Stimulated activated CD8-positive, alpha-beta memory T cell treated with anti-CD3 and anti-CD28 coated beads, Interleukin-12 subunit alpha, Interleukin-12 subunit beta, amount 100 ng/mL, for 1 hour (primary cell): ENCODE measurements at places on chromosomes 4 and X.

GRCh38 chr4:170242471-170242870 lies 152.7 kb upstream of the AADAT start:
- no peak for DNase-seq

DNA sequence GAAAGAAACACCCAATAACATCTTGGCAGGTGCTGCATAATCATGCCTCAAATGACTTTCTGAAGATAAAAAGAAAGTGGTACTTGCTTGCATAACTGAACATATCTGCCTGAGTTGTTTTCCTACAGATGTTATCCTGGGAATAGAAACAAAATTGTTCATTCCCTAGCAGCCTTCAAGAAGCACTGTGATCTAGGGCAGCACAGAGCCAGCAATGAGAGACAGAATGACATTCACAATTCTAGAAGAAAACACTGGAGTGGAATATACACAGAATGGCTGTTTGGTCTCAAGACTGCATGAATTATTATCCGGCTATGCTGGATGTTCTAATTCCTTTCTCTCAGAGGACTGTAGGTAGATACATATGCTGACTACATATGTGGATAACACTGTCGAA lies 790.9 kb downstream of the PDHA2 start:
- DNase-seq = no peak

GRCh38 chrX:39952989-39953388 lies 144.8 kb downstream of the BCOR start:
- no peak for DNase-seq

DNA sequence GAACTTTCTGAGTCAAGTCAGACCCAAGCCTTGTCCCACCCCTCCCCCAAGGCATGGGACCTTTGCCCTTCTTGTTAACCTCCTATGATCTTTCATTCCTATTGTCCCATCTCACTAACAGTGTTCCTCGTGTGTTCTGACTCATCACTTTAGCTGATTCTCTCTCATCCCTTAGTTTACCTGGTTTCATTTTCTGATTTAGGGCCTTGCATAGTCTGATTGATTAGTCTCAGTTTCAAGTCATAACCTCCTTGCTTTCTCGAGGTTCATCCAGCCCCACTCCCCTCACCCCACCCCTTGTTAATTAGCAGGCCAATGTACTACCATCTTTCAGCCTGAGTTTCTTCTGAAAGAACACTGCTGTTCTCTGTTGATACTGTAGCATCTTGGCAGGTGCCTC lies 517.4 kb downstream of the RPA4 start:
- DNase-seq = no peak

DNA sequence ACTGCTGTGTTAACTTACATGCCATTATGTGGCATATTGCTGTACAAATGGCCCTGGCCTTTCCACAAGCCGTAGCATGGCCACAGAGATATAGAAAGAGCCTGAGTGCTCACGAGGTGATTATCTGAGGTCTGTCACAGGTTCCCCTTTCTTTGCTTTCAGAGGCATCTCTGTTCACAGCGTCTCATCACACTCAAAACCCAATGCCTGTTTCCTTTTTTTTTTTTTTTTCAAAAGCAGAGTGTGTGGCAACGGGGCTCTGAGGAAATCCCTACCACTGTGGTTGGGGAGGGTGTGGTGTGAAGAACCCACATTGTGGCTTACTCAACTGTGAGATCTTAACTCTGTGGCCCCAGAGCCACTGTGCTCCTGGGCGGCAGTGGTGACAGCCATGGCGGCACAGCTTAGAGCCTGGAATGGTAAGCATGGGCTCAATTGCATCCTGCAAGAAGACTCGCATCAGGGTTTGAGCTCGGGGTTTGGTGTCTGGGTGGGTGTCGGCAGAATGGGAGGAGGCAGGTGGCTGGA lies 30.8 kb downstream of the RTL5 start:
- peak; percentile 42 for DNase-seq

DNA sequence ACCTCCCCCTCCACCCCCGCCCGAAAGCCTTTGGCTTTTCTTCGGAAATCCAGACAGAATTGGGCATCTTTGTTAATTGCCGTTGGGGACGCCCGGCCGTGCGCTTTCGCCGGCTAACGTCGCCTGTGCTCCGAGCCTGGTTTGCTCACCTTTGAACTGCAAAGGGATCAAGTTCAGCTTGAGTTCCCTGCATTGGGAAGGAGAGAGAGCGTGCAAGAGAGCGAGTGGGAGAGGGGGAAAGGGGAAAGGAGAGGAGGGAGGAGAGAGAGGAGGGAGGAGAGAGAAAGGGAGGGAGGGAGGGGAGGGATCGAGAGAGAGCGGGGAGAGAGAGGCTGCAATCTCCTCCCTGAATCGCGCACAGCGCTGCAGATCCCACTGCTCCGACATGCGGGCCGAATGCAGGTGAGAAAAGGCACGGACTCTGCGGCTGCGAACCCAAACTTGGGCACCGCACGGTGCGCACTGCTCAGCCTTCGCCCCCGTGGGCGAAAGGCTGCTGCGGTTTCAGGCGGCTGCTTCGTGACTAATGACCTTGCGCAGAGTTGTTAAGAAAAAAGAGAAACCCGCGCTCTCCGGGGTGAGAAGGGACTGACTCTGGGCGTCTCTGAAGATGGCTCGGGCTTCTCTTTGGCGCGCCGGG lies at the start of gene PCDH7:
Gene PCDH7, plus strand, starts transcription at position 349 of the 640 bp plus-strand sequence. CDS start 1,054 bp downstream, outside the sequence.
- DNase-seq = no peak

DNA sequence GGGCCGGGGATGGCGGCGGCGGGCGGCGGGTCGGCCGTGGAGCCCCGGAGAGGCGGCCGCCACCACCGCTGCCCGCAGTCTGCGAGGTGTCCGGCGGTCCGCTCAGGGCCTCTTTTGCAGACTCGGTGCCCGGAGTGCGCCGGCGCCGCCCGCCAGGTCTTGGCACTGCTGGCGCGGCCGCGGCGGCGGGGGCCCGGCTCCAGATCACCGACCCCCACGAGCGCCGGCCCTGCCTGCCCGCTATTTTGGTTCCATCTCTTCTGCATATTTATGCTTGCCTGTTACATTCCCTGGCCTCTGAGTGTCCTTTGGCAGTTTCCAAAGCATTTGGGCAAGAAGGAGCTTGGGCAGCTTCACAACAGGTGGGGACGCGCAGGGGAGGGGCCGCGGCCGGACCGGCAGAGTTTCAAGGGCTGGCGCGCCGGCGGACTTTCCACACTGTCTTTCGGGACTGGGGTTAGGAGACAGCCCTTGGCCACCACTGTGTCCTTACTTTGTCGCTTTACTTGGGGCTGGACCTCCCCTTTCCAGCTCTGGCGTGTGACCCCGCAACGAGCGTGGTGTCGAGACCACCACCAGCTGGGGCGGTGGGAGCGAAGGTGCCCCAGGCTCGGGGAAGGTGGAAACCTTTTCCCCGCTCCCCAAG lies 668 bp upstream of the TAPT1 start:
- DNase-seq = no peak

GRCh38 chr4:81565142-81565870 lies 93.6 kb upstream of the RASGEF1B start:
- no peak for DNase-seq

- no peak for DNase-seq
Measured at GRCh38 chr4:40515398-40516293, 114.0 kb downstream of the RBM47 start.

GRCh38 chr4:185654311-185654710 lies 119.0 kb upstream of the PDLIM3 start:
- no peak for DNase-seq

- no peak for DNase-seq
Measured at GRCh38 chr4:177517862-177518261, 75.6 kb upstream of the AGA start.

DNA sequence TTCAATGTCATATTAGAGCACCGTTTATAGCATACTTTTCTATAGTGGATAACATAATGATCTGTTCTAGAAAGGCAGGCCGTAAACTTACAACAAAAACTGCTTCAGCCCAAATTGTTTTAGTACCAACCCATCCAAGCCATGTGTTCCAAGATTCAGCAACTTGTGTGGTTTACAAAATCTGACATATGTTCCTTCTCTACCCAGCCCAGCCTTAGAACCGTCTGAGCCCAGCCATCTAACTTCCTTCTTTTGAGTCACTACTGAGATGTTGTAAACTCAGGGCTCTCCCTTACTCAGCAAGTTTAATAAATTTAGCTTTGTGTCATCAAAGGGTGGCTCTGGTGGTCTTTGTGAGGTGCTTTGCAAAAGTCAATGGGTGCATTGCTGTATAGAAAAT lies 32.4 kb upstream of the REPS2 start:
- DNase-seq = no peak

DNA sequence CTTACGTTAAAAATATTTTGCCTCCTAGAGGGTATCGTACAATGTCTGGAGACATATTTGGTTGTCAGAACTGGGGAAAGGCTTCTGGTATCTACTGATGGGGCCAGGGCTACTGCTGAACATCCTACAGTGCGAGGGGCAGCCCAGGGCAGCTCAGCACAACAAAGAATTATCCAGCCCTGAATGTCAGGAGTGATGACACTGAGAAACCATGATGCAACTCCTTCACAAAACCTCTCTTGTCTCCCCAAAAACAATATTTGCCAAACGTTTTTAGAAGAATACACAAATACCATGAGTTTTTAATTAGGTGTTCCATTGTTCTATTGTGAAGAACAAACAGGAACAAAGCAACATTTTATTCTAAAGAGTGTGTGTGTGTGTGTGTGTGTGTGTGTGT lies 43.4 kb upstream of the CLNK start:
- no peak for DNase-seq

DNA sequence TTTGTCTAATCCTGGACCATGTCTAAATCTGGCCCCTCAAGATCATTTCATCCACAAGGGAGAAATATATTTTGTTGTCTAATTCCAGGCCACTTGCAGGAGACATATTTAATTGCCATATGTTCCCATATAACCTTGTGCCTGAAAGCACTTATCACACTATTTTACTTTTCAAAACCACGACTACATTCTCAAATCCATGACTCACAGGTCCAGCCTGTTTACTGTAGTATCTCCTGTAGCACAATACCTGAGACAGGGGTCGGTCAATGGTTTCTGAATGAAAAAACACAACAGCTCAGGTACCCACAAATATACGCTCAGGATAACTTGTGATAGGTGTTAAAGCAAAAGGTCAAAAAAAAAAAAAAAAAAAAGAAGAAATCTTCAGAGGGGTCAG lies 60.9 kb downstream of the SEC24D start:
- DNase-seq = no peak

GRCh38 chr4:183441276-183441675 lies 3.2 kb upstream of the CDKN2AIP start:
- DNase-seq = no peak

DNA sequence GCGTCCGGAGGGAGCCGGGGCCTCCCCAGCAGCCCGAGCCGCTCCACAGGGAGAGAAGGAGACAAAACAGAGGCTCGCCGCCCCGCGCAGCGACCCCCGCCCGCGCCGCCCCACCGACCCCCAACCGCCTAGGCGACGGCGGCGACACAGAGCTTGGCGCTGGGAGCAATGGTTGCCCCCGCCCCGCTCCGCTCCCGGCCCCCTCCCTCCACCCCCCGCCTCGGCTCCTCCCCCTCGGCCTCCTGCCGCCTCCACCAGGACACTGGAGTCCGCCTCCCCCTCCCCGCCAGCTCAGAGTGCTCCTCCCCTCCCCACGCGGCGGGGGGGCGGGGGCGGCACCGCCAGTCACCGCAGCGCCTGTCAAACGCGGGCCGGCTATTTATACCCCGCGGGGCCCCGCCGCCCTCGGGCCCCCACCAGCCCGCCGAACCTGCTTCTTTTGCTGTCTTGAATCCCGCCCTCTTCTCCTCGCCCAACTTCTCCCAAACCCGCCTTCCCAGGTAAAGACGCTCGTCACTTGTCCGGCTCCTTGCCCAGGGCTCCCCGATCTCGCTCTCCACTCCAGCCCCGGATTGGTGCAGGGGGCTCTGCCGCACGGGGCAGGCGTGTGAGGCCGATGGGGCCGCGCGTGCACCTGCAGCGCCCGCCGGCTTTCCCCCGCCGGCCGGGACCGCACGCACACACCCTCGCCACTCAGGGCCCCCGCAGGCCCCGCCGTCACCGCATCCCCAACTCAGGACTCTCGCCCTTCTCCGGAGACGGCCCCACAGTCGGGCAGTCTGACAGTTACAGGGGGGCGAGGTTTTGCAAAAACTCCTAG lies at the start of gene ELF2:
Gene ELF2, minus strand, starts transcription at position 170 of the 820 bp plus-strand sequence. CDS start 39,517 bp downstream, outside the sequence.
- peak; percentile 66 for DNase-seq

DNA sequence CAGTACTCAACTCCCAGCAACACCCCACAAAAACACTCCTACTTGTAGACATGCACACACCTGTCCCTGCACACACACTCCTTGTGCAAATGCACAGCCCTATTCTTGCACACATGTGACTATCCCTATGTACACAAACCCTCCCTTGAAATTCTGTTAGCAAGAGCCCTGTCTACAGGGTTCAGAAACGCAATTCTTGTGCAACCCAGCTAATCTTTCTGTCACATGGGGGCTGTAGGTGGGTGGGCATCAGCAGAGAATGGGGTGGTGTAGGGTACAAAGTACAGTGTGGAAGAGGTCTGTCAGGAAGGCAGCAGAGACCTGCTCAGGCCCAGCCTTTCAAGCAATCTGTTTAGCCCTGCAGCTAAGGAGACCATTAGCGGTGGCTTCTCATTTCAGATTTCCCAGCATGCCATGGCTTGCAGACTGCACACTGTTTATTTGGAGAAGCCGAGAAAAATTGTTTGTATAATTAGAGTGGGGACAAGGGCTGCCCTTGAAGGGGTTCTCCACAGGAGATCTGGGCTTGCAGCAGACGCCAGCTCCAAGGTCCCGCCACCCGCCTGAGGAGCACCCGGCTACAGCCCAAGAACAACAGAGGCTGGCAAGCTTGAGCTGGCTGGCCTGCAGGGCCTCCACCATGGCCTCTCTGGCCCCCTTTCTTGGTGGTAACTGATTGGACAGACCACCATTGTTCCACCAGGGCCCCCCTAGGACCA lies 144.0 kb upstream of the PJA1 start:
- no peak for DNase-seq

GRCh38 chr4:6763330-6763851 lies 19.1 kb upstream of the KIAA0232 start:
- no peak for DNase-seq

DNA sequence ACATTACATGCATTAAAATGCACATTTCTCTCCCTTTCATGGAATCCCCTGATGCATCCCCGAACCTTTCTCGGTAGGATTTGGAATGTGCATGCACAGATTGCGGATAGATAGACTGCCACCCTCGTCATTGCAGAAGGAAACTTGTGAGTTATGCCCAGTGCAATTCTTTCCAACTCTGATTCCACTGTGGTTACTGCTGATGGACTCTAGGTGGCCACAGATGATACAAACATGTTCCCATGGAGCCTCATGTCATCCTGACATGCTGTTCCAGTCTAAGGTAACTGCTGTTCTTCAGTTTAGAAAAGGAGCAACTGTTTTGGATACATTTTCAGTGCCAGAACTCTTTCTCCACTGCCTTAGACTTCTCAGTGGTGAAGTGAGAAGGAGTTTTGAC lies 9.1 kb upstream of the VCX3B start:
- no peak for DNase-seq

DNA sequence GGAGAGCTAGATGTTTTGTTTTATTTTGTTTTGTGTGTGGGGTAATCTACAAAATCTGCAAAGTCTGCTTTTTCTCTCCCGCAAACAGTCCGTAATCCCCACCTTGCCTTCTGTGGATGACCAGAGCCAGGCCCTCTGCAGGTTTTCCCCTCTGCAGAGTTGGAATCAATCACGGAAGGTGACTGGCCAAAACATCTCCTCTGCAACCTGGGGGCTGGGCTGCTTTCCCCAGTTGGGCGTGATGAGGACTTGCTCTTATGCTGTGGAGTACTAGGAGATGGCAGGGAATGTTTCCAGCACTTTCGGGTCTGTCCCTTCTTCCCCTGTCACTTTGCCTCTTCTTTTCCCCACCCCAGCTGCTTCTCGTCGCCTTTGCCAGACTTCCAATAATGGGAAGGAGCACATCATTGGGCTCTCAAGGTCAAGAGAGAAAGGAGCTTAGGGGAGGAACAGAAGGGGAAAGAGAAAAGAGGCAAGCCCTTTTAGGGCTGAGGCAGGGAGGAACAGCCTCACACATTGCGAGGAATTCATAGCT lies 1.1 kb downstream of the TMEM35A start:
- DNase-seq = no peak

GRCh38 chr4:27908356-27908755 lies 1047.7 kb downstream of the STIM2 start:
- no peak for DNase-seq
